ENCODE measurements at places on chromosomes 13 and 19.
A peak's percentile ranks its signal among the peaks of the same experiment; 100 is the strongest.

DNA sequence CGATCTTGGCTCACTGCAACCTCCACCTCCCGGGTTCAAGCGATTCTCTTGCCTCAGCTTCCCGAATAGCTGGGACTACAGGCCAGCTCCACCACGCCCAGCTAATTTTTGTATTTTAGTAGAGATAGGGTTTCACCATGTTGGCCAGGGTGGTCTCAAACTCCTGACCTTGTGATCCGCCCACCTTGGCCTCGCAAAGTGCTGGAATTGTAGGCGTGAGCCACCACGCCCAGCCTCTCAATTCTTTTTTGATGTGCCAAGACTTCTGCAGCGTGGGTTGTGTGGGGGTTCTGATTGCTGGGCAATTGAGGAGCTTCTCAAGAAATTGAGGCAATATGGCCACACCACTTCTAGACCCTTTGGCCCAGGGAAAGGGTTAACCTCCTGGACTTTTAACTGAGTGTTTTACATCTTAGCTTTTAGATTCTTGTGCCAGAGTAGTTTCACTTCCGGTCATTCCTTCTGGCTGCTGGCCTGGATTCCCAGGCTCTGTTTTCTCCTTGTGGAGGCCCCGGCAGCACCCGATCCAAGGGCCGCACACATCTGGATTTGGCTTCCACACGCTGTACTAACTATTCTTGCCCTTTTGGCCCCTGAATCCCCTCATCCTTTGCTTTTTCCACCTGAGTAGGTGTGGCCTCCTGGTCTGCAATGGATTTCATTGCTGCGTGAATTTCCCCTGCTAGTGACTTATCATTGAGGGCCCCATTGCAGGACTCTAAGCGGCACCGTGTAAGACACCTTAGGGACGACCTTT lies 14.7 kb downstream of the SMARCA4 start:
- no peak for DNase-seq

- no peak for DNase-seq
Measured at GRCh38 chr13:111121506-111121905, 6.4 kb downstream of the ARHGEF7 start.

DNA sequence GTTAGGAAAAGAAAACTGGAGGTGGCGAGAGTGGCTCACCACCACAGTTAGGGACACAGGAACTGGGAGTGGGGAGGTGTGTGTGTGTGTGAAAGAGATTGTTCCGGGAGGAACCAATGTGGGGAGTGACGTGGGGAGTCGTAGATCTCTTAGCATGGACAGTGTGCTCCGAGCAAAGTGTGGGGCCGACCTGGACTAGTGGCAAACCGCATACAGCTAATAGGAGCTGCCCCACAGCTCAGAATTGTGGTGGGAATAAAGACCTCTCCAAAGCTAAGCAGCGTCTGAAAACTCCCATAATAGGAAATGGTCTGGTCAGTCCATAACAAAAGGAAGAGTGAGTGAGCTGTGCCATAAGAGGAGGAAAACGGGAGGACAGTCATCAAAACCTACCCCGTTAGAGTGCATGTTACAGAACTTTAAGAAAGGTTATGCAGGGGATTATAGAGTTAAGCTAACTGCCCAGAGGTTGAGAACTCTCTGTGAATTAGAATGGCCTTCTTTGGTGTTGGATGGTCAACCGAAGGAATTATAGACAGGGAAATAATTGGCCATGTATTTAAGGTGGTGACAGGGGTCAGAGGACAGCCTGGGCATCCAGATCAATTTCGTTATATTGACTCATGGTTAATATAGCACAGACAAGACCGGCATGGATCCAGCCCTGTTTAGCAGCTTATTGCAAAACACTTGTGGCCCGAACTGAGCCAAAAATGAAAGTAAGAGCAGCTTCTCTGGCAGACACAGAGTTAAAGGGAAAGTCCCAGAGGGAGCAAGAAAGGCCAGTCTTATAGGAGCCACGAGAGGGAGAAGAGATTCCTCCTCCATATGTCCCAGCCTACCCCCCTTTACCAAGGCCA lies 8.9 kb upstream of the SLC15A1 start:
- DNase-seq = no peak

- no peak for DNase-seq
Measured at GRCh38 chr13:20019043-20019442, 60.5 kb downstream of the ZMYM2 start.

- no peak for DNase-seq
Measured at GRCh38 chr19:29795461-29796172, 16.2 kb upstream of the CCNE1 start.

- DNase-seq = no peak
Measured at GRCh38 chr13:40172149-40172591, 494.3 kb downstream of the FOXO1 start.

GRCh38 chr19:34692549-34692948 lies 15.1 kb downstream of the ZNF302 start:
- no peak for DNase-seq

GRCh38 chr13:71873418-71874247 lies 6.6 kb upstream of the DACH1 start:
- DNase-seq = no peak

- DNase-seq = peak; percentile 91
Measured at GRCh38 chr19:6516659-6517291, 14.1 kb upstream of the TNFSF9 start.

DNA sequence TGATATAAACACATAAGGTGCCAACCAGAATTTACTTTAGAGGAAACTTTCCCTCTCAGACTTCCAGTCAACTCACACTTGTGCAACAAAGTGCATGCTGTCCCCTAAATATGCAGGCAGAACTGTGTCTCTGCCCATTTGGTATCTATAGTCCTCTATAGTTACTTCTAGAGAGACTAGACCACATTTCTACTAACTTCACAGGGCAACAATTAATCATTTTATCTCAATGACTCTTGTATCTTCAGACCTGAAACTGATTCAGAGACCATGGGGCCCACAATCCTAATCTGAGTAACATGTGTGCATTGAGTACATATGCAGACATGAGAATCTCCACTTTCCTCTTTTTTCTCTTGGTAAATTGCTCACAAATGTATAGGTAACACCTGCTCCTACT lies 158.1 kb downstream of the ZNF486 start:
- no peak for DNase-seq

DNA sequence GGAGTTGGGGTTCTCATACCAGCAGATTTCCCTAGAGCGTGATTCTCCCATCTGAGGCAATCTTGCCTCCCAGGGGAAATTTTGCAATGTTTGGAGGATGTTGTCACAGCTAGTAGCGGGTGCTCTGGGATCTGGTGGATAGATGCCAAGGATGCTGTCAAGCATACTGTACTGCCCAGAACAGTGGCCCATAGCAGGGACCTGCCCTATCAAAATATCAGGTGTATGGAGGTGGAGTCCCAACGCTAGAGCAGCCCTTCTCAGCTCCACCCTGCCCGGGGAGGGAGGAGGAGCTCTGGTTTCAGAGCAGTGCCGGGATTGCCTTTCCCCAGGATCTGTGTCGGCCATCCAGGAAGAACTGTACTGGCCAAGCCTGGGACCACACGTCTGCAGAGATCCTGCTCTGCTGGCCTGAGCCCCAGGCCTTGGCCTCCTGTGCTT lies 10.9 kb upstream of the QTRT1 start:
- DNase-seq = no peak

- DNase-seq = no peak
Measured at GRCh38 chr13:20998649-20999415, 62.6 kb downstream of the LATS2 start.

DNA sequence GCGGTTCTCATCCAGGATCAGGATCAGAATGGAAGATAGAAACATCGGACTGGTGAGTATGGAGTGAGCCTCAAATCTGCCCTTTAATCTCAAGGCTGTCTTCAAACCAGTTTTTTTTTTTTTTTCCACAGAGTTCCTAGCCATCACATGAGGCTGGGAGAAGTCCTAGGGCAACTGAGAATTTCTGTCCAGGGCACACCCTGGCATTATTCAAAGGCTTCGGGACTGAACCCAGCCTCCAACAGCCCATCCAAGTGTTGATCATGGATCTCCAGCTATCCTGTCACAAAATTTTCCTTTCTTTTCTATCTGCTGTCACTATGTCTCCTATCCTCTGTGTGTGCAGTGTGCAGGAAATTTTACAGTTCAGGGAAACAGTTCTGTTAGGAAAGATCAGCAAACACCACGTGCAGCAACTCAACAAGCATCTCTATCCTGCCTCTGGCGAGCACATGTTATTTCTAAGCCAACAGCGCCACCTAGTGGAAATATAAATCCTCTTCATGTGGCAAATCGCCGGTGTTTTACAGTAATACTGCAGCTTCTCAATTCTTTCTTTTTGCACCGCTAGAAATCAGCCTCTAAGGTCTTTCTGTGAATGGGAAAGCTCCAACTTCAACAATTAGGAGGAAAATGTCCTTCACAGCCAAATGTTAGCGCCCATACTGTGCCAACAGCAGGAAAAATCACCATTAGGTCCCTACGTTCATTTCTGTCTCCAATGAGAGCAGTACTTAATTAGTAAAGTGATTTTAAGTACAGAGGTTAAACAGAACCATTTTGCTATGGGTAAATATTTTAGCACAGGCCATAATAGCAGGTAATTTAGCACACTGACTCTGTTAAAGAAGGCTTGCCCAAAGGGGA lies 21.4 kb upstream of the ZNF181 start:
- peak; percentile 31 for DNase-seq

DNA sequence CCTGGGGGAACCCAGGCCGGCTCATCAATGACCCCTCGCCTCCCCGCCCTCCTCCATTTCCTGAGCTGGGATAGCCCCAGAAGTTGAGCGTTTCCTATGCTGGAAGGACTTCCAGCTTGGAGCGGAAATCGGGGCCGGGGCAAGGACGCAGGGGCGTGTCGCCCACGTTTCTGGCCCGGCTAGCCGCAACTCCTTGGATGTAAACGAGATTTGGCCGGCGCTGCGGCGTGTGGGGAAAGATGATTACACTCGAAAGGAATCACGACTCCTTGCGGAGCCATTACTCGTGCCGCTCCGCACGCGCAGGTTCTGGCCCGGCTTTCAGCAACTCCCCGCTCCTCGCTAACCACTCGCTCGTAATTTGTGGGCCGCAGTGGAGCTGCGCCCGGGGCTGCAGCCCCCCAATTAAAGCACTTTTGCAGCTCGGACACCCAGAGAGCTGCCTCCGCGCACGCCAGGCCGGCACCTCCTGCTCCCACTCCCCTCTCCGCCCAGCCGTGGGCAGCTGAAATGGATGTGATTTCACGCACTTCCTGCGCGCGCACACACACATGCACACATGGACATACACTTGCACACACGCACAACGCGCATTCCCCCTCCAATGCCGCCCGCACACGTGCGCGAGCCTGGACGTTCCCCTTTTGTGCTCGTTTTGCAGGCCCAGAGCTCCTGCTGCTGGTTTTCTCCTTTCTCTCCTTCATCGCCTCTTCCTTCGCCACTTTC lies 15.7 kb downstream of the ZIC5 start:
- DNase-seq = no peak

DNA sequence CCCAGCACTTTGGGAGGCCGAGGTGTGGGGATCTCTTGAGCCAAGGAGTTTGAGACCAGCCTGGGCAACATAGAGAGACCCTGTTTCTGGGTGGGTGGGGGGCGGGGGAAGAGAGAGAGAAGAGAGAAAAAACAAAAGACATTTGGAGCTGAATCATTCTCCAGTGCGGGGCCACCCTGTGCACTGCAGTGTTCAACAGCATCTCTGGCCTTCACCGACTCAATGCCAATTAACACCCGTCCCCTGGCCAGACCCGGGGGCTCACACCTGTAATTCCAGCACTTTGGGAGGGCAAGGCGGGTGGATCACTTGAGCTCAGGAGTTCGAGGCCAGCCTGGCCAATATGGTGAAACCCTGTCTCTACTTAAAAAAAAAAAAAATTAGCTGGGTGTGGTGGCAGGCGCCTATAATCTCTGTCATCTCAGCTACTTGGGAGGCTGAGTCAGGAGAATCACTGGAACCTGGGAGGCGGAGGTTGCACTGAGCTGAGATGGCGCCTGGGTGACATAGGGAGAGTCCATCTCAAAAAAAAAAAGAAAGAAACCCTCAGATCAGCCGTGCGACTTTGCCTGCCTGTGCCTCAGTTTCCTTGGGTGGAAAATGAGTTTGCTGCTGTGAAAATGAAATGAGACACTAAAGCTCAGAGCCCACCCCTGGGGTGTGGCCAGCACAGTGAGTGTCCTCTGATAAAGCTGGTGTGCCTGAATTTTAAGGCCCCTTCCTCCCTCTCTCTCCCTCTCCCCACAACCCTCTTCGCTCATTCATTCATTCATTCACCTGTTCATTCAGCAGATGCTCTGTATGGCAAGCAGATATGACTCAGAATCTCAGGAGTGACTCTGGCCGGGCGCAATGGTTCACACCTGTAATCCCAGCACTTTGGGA lies 6.4 kb downstream of the KLF2 start:
- no peak for DNase-seq

DNA sequence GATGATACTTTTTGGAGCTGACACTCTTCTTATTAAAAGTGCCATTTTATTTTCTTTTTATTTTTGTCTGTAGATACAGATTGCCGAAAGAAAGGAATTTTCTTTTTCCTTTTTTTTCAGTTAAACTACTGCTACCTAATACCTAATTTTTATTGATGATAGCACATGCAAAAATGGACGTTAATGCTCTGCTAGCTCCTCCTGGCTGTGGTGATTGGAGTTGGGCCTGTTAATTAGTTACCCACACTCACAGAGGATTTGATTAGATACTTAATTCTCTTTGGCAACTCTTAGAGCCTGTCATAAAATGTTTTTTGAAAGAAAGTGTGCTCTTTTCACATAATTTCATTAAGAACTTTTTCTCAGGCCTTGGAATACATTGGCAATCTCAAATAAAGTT lies 366.8 kb downstream of the DCT start:
- no peak for DNase-seq

DNA sequence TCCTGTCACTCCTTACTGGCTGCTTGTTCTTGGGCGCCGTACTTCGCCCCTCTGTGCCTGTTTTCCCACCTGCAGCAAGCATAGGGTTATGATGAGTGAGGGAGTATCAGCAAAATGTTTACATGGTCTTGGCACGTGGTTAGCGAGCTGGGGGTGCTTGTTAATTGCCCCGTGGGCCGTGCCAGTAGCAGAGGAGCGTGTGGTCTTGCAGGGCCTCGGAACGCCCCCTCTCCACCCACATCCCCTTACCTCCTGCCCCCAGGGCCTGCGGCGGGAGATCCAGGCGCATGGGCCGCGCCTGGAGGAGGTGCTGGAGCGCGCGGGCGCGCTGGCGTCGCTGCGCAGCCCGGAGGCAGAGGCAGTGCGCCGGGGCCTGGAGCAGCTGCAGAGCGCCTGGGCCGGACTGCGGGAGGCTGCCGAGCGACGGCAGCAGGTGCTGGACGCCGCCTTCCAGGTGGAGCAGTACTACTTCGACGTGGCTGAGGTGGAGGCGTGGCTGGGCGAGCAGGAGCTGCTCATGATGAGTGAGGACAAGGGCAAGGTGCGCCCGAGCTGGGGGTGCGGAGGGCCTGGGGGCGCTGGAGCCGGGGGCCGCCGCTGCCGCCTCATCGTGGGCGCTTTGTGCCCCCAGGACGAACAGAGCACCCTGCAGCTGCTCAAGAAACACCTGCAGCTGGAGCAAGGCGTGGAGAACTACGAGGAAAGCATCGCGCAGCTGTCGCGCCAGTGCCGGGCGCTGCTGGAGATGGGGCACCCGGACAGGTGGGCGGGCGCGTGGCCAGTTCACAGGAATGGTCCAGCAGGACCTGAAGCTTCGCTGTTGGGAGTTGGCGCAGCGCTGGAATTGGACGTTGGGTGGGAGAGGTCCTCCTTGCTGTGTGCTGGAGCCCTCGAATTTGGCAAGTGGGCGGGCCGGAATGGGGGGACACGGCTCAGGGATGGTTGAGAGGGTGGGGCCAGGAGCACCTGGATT lies 22.5 kb upstream of the SHKBP1 start:
- DNase-seq = no peak

- DNase-seq = no peak
Measured at GRCh38 chr19:21698215-21698614, 69.2 kb downstream of the ZNF100 start.
